ENCODE measurements at places on chromosomes 4 and X.

DNA sequence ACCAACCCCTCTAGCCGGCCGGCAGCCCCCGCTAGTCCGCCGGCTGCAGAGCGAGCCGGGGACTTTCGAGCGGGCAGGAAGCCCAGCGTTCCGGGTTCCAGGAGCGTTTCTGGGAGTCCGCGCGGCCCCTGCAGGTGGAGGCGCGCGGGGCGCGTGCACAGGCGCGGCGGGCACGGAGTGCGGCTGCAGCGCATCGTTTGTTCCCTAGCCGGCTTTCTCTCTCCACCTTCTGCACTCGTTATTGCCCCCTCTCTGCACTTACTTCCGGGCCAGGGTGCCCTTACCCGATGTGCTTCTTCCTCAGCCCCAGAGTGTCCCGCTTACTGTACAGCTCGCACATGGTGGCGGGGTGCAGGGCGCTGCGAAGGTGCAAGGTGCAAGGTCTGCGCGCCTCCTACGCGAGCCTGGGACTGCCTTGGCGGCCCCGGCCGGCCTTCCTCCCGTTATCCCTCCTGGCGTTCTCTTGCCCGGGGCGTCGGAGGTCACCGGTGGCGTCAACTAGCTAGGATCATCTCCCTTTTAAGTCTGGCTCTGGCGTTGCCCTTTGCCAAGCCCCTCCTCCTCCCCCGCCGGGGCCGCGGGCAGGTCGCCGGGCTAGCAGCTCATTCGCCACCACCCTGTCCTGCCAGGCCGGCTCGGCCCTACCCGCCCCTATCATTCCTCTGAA is at the start of gene ETNPPL:
Gene ETNPPL, minus strand, starts transcription at position 495 of the 667 bp plus-strand sequence. Its CDS starts 155 bp downstream, at position 340.
- DNase-seq, result peak; percentile 11

DNA sequence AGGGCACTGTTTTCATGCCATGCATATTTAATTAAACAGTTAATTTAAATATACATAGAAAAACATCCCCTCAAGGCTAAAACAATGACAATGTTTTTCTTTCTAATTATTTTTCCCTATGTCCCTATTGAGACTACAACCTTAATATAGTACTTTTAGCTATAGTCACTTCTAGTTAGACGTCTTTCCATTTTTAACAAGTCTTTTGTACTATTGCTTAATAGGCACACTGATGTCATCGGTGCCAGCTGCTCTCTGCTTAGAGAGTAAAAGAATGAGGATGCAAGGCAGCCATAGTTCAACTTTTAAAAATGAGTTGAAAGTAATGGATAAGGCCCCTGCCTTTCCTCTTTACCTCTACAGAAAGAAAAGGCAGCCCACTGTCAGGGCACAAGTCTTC is 191.1 kb downstream of the KCTD8 start:
- no peak for DNase-seq

DNA sequence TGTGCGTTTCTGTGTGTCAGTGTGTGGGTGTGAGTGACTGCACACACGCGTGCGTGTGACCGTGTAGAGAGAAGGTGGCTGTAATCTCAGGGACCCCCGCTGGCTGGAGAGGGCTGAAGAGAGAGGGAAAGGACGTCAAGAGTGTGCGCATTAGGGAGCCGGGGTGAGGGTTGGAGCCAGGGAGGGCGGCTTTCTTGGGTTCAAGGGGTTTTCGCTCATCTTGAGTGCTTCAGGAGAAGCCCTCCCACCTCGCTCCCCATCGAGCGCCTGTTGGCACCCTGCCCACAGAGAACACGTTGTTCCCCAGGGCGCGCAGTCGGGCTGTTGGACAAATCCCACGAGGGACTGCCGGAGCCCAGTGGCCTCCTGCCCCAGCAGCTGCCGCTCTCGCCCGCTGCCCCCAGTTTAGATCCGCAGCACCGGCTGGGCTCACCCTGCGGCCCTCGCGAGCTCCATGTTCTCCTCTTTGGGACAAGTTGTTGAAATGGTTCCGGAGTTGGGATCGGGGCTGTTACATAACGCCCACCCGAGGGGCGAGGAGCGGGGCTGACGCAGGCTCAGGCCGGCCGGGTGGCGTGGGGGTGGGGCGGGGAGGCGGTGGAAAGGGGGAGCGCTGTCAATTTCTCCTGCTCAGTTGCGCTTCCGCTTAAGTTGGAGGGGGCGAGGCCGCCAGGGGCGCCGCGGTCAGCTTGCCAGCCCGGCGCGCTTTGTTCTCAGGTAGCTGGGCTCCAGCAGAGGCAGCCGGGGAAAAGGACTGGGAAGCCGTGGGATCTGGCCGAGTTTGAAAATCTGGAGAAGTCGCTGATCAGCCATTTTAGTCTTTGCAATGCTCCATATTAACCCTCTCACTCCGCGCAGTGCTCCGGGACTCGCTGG is 1.6 kb downstream of the GRIA2 start:
- DNase-seq, result no peak

GRCh38 chrX:120797188-120797851 is 78.3 kb downstream of the CT47B1 start:
- no peak for DNase-seq

DNA sequence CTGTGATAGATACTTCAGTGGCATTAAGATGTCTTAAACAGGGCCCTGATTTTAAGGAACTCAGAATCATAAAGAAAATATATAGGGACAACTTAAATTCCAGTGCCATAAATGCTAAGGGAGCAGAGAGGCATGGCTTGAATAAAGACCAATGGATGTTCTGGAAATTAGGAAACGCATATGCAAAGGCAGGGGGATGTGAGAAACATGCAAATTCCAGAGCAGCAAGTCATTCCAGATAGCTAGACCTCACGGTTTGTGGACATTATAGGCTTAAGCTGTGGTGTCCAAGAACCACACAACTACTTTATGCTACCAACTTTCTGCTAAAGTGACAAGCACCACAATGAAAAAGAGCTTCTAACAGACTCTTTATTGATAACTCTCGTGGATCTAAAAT is 132.6 kb upstream of the ANK2 start:
- no peak for DNase-seq

DNA sequence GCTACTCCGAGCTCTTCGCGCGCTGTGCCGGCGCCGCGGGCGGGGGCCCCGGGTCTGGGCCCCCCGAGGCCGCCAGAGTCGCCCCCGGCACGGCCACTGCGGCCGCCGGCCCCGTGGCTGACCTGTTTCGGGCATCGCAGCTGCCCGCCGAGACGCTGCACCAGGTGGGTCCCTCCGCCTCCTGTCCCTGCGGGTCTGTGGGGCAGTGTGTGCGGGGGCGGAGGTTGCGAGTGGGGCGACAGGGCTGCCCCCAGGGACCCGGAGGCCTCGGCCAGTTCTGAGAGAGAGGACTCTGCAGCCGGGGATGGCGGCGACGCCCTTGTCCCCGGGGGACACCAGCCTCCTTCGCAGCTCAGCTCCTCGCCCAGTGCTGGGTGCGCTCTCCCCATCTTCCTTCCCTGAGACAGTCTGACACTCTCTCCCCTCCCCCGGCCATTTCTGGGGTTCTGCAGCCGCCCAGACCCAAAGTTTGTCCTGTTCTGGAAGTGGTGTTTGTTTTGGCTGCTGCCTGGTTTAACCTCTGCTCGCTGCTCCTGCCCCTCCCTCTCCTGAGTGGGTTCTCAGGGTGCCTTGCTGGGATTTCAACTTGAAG is 609 bp downstream of the REPS2 start:
- peak; percentile 21 for DNase-seq

- no peak for DNase-seq
These were observed 35.2 kb downstream of the SMIM20 start for GRCh38 chr4:25949173-25949748.

- DNase-seq, result no peak
These were observed 139.5 kb upstream of the NOCT start for GRCh38 chr4:138875891-138876608.

DNA sequence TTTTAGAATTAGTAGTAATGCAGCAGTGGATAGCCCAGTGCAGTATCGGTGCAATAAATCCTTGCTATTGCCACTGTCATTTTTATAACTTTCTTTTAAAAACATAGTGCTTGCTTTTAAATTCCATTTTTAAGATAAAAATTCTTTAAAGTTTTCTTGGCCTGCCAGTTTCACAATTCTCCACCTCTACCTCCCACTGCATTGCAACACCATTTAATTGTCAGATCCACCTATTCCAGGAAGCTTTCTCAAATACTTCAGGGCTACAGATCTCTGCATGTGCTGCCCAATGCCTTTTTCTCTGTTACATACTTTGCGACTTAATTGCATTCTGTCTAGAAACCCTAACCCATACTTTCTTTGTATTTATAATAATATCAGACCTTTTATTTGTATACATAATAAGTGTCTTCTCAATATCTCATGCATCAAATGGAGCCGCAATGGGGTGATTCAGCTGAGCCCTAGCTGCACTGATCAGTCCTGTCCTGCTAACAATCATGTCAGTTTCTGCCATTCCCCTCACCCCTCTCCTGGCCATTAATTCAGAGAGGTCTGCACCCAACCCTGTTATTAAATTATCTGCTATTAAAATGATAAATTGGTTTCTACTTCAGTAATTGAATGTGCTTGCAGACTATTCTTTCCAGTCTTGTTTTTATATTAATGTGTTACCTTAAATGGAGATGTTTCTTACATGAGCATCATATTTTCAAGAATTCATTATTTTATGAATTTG is 193.1 kb downstream of the SLIT2 start:
- DNase-seq, result no peak

DNA sequence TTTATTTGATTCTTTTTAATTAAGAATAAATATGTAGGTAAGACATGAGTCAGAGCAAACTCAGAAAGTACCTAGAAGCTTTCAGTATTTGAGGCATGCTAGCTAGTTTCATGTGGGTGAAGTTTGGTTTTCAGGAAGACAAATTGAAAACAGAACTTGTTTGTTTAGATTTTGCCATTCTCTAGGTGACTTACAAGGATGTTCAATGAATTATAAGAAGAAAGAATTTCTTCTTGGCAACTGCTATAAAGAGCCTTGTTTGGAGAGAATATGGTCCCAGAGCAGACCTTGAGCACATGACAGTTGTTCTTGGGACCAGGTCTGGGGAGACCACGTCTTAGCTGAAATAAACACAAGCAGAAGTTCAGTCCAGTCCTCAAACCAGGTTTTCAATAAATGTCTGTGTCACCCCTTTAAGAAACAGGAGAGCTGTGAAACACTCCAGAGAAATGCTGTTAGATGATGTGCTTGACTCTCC is 38.0 kb upstream of the IL21 start:
- DNase-seq, result no peak

GRCh38 chr4:24249972-24250371 is 334.4 kb downstream of the DHX15 start:
- DNase-seq, result no peak

DNA sequence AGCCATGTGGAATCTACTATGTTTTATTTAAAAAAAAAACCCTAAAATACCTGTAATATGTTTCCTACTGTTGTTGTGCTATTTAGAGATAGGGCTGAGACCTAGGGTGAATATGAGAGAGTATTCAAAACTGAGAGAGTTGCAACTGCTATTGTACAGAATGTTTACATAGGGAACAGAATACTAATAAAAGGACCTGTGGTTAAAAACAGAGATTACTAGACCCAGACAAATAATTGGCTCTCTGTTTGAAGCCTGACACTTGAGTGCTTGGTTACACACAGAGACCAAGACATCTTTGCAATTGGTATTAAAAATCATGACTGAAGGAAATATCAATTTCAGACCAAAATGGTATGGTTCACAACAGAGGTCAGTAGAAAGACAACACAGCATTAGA is 278.9 kb upstream of the GIMD1 start:
- DNase-seq, result no peak

GRCh38 chr4:77158487-77158861 is 1.5 kb downstream of the CCNG2 start:
- no peak for DNase-seq

GRCh38 chrX:9873952-9874351 is 87.7 kb downstream of the SHROOM2 start:
- DNase-seq, result peak; percentile 22

DNA sequence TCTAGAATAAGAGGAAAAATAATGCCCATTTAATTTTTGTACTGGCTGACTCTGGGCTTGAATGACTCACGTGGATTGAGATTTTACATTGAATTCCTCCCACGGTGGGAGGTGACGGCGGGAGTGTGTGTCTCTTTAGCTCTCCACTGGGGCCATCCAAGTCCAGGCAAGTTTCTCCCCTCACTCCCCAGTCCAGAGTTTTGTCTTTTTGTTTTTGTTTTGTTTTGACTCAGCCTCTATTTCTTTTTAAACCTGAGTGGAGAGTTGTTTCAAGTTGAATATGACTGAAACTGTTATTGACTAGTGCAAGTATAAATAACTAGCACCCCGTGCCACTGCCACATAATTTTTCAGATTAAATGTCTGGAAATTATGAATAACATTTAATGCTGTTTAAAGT is 13.6 kb downstream of the CHST7 start:
- DNase-seq, result no peak
